ENCODE measurements at places on chromosomes 12 and 14. TPM values are rescaled to one million over a fixed set of nuclear protein-coding genes. Genes with fewer than 3 reads are reported as not detected.

The FLVCR2 gene
- 5.7 TPM for polyA plus RNA-seq

DNA sequence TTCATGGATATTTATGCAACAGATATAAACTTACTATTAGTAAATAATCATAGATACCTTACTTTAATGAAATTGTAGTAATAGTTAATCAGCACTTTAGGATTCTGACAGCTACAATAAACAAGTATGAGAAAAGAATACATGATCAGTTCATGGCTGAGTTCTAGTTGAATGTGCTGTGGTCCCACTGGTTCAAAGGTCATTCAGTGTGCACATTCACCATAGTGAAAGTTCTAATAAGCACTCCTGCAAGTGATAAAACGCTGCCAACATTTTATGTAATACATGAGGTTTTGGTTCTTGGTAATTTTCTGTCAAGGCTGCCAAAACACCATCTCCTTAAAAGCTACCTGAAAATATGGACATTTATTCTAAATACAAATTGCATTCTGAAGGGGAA, 92.6 kb downstream of the NUMB start:
- DNase-seq, result no peak

The MLF2 gene
- polyA plus RNA-seq, result 207 TPM

DNA sequence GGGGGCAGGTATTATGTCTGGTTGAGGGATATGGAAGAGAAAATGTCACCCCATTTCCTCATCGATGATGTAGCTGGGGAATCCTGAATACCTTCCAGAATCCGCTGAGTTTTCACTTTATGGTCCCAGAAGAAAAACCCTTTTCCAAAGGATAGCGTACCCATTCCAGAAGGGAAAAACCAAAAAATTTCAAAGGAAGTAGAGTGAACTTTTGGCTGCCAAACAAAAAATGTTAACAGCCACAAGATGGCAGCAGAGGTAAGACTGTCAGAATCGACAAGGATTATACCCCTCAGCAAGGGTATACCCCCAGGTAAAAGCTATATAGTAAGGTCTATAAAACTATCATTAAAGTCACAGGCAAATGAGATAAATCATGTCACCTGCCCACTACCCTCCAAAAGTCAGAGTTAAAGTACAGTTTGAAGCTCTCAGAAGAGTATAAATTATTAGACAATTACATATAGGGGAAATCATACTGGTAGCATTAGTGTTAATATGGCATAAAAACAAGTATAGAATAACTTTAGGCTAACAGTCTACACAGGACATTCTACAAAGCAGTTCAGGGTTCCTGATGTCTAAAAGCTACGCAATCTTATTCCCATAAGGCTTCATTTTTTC, 18.0 kb downstream of the ACIN1 start:
- no peak for DNase-seq

The TTLL5 gene
- 29.5 TPM for polyA plus RNA-seq

- no peak for DNase-seq
These were observed 77.5 kb upstream of the CPSF6 start for GRCh38 chr12:69161829-69162228.

The GARIN6 gene
- polyA plus RNA-seq, result not detected

The NTS gene
- polyA plus RNA-seq, result 8.3 TPM

The SCYL2 gene
- 54.3 TPM for polyA plus RNA-seq

The FZD10 gene
- polyA plus RNA-seq, result 3.3 TPM

DNA sequence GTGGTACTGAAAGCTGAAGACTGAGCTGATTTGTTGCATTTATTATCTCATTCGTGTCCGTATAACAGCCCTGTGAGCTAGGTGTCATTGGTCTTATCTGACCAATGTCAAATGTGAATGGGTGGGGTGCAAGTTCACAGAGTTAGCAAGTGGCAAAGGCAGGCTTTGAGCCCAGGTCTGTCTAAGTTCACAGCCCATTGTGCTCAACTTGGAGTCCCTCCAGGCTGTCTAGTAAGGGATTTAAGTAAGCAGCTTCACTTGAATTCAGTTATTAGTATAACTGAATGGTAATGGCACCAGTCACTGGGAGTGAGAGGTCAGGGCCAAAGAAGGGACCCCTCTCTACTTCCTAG, 8.5 kb downstream of the C1S start:
- no peak for DNase-seq

GRCh38 chr12:6358881-6359280, 16.5 kb downstream of the SCNN1A start:
- no peak for DNase-seq

DNA sequence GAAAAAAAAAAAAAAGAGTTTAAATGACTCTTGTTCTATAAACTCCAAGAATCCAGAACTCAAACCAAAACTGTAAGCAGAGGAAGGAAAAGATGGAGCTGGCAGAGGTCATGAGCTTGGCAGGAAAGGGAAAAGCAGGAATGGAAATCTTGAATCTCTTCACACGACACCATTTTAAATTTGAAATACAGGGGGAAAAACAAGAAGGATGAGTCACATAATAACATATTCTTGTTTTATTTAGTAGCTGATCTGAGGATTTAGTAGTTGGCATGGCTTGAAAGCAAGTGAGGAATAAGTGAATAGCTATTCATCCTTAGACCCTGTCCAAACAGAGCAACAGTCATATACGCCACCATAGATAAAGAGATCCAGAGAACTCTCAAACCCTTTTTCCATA, 35.0 kb downstream of the EPS8 start:
- no peak for DNase-seq

DNA sequence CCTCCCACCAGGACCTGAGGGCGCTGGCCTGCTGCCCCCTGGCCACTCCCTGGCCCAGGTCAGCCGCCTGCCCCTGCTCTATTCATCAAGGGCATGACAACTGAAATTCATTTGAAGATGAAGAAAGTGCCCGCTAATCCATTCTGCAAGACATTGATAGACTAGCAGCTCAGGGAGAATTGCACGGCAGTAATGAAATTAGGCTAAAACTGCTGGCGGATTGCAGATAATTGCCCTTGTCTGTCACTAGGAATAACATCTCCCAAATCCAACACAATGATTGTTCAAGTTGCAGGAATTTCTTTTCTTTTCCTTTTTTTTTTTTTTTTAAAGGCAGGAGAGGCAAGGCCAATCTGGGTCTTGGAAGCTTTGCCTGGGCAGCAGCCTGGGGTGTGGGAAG, 44.5 kb downstream of the MVK start:
- no peak for DNase-seq

GRCh38 chr12:123055281-123055766, 74.8 kb downstream of the ARL6IP4 start:
- no peak for DNase-seq

The NFATC4 gene
- polyA plus RNA-seq, result 61.6 TPM

GRCh38 chr12:22541496-22542155, 2.7 kb downstream of the C2CD5 start:
- no peak for DNase-seq

DNA sequence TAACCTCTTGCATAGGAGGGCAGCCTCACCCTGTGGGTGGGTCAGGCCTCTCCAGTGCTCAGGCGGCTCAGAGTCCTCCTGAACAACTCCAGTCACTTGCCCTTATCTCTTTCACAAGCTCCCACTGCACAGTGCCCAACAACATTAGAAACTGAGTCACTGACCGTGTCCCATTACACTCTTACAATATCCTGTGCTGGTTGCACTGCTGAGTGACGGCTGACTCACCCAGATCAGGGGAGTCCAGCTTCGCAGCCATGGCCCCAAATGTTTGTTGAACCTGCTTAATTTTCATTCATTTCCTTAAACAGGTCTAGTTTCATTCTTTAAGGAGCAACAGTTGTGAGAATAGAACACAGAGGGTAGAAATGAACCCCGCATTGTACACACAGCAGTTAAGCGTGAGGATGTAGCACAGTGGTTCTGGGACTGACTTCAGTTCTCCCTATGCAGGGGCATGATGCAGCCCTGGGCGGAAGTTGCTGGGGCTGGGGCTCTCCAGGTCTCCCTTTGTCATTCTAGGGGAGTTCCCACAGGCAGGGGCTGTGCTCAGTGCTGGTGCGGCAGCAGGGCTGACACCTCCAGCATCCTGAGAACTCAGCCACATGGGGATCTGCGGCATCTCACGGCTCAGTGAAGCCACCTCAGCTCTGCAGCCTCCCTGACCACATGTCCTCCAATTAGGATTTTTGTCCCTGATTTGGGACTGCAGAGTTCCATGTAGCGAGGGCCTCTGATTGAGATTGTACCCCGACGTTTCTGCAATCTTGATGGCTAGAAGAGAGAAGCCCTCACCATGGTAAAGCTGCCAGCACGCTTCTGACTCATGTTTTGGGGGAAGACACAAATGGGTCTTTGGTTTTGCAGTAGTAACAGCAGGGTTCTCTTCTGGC, 16.1 kb downstream of the GPR68 start:
- no peak for DNase-seq

- no peak for DNase-seq
These were observed 19.8 kb downstream of the KRT7 start for GRCh38 chr12:52252728-52253343.

The TAS2R20 gene
- polyA plus RNA-seq, result 0.98 TPM

- DNase-seq, result no peak
These were observed 41.2 kb downstream of the TDP1 start for GRCh38 chr14:89996963-89997362.

DNA sequence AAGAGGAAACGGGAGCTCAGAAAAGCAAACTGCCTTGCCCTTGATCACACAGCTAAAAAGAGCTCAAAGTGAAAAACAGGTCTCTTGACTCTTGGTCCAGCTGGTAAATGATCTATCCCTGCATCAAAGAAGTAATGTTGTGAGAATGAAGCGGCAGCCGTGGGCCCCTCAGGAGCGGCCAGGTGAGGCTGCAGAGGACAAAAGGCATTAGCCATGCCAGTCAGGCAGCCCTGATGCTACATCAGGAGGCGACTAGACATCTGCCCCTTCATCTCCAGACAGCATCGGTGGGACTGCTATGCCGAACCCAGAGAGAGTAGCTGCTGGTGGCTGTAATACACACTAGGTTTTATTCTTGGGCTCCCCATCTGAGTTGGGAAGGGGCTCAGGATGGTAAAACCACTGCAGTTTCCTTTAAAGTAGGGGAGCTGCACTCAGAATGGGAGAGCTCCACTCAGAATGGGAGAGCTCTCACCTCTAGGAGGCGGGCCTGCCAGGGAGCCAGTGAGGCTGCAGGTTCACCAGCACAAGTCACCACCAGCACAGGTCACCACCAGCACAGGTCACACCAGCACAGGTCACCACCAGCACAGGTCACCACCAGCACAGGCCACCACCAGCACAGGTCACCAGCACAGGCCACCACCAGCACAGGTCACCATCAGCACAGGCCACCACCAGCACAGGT, 120.1 kb downstream of the TSPAN9 start:
- no peak for DNase-seq

GRCh38 chr14:61754627-61755381, 7.4 kb upstream of the SNAPC1 start:
- DNase-seq, result no peak

The TCHP gene
- polyA plus RNA-seq, result 20.1 TPM

The MSRB3 gene
- 27.2 TPM for polyA plus RNA-seq

GRCh38 chr14:39426605-39427004, 5.6 kb downstream of the FBXO33 start:
- no peak for DNase-seq

Measured in right renal pelvis (tissue), 4 donors.